ENCODE measurements at places on chromosomes 5 and 9.

DNA sequence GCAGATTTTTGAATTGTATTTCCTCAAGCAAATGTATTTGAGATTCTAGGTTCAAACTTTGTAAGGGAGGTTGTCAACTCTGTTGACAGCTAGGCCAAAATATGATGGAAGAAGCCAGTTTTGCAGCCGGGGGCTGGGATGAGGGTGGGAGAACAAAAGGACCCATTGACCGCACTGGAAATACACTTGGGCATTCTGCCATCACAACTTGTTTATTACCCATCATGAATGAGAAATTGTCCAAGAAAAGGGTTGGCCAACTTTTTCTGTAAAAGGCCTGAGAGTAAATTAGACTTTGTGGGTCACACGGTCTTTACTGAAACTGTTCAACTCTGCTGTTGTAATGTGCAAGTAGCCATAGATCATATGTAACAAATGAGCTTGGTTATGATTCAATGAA, 221.3 kb upstream of the KLF9 start:
- DNase-seq = no peak

GRCh38 chr5:74772359-74772758, 5.3 kb downstream of the NSA2 start:
- DNase-seq = no peak

GRCh38 chr9:91298311-91298710, 63.4 kb downstream of the AUH start:
- DNase-seq = no peak

- no peak for DNase-seq
Observed at GRCh38 chr9:70425192-70425591, 10.7 kb upstream of the KLF9 start.

- DNase-seq = no peak
Observed at GRCh38 chr5:93794954-93795353, 53.6 kb upstream of the POU5F2 start.

- no peak for DNase-seq
Observed at GRCh38 chr5:152369298-152369697, 35.8 kb downstream of the NMUR2 start.

GRCh38 chr5:124477577-124477976, 268.9 kb downstream of the ZNF608 start:
- DNase-seq = no peak

GRCh38 chr5:146940295-146940694, 61.7 kb upstream of the PPP2R2B start:
- no peak for DNase-seq

- DNase-seq = no peak
Observed at GRCh38 chr5:354581-355378, 33.3 kb downstream of the AHRR start.

GRCh38 chr9:136881691-136882108, 4.6 kb upstream of the TRAF2 start:
- DNase-seq = no peak

GRCh38 chr9:32839013-32839885, 55.9 kb downstream of the TMEM215 start:
- no peak for DNase-seq

GRCh38 chr9:10366171-10366779, 246.5 kb downstream of the PTPRD start:
- DNase-seq = no peak

GRCh38 chr5:142984525-142984924, 214.3 kb downstream of the ARHGAP26 start:
- no peak for DNase-seq

DNA sequence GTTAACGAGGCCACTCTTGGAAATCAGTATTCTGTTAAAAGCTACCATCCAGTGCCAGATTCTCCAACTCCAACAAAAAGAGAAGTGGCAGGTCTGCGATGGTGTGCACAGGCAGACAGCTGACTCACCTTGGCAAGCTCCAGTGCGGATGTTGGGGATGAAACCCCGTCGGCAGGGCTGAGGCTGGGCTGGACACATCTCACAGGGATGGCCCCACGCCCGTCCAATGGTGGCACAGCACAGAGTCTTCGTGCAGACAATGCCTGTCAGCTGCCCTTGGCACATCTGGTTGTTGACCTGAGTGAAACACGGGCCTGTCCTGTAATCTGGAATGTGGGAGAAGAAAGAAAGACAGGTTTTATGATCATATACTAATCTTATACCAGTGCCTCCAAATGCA, 73.4 kb downstream of the FBN2 start:
- no peak for DNase-seq

GRCh38 chr9:73689051-73689870, 537.6 kb downstream of the ANXA1 start:
- no peak for DNase-seq

GRCh38 chr9:108780942-108781734, 74.6 kb downstream of the ACTL7B start:
- DNase-seq = no peak

GRCh38 chr5:129905473-129906176, 1.4 kb downstream of the CHSY3 start:
- DNase-seq = no peak

DNA sequence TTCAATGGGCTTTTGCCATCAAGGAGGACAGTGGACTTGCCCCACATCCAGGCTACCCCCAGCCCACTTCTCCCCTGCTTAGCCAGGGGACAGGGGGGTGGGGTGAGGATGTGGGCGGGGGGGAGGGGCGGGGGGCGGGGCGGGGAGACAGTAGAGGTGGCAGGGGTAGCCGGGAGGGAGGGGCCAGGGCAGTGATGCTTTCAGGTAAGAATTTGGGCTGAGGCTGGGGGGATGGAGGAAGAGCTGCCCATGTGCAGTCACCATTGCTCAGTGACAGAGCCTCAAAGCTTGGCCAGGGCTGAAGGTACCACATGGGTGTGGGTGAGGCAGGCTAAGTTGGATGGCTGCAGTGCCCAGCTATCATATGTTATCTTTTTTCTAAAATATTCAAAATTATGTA, 40.7 kb upstream of the HNRNPA0 start:
- no peak for DNase-seq

DNA sequence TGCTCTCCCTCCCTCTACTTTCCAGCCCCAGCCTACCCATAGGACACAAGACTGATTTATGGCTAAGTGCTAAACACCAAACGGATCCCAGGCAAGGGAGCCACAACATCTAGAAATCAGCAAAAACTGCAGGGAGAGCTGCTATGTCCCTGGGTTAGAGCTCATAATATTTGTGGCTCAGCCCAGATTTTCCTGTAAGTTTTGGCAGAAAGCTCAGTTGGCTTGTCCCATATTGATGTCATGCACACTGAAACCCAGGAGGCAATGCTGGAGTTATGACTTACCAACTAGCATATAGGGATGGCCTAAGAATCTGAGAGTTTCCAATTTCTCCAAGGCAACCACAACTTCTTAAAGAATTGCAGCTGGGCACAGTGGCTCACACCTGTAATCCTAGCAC, 44.7 kb upstream of the MYOT start:
- DNase-seq = no peak

- DNase-seq = no peak
Observed at GRCh38 chr5:142626099-142626498, 59.8 kb downstream of the FGF1 start.

GRCh38 chr9:5364294-5365024, 24.8 kb upstream of the RLN1 start:
- DNase-seq = no peak

DNA sequence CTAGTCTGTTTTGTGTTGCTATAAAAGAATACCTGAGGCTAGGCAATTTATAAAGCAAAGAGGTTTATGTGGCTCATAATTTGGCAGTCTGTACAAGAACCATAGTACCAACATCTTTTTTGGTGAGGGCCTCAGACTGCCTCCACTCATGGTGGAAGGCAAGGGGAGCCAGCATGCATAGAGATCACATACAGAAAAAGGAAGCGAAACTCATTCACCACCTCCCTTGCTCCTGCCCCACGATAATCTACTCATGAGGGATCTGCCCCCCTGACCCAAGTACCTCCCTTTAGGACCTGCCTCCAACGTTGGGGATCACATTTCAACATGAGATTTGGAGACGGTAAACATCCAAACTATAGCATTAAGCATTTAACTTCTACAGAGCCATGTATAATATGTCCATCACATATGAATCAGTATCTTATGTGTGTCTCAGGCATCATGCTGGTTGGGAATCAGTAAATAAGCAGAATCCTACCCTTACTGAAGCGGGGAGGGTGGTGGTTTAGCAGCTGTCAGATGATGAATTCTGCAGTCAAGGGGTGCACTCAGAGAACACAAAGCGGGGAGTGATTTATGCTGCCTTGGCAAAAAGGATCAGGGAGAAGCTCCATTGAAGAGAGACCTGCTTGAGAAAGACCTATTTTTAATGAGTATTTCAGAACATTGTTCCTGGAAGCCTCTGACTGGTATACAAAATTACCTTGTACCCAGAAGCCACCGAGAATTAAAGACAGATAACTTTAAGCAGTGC, 34.8 kb downstream of the HMGXB3 start:
- no peak for DNase-seq

- no peak for DNase-seq
Observed at GRCh38 chr5:5456858-5457257, 34.4 kb downstream of the ICE1 start.

- DNase-seq = peak; percentile 96
Observed at GRCh38 chr9:127187231-127187956, 65.0 kb upstream of the ANGPTL2 start.

GRCh38 chr9:94002316-94003140, 47.4 kb upstream of the BARX1 start:
- DNase-seq = no peak

DNA sequence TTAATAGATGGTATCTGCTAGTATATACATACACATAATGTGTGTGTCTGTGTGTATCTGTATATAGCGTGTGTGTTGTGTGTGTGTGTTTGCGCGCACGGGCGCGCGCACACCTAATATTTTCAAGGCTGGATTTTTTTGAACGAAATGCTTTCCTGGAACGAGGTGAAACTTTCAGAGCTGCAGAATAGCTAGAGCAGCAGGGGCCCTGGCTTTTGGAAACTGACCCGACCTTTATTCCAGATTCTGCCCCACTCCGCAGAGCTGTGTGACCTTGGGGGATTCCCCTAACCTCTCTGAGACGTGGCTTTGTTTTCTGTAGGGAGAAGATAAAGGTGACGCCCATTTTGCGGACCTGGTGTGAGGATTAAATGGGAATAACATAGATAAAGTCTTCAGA, 757 bp downstream of the FXN start:
- no peak for DNase-seq

DNA sequence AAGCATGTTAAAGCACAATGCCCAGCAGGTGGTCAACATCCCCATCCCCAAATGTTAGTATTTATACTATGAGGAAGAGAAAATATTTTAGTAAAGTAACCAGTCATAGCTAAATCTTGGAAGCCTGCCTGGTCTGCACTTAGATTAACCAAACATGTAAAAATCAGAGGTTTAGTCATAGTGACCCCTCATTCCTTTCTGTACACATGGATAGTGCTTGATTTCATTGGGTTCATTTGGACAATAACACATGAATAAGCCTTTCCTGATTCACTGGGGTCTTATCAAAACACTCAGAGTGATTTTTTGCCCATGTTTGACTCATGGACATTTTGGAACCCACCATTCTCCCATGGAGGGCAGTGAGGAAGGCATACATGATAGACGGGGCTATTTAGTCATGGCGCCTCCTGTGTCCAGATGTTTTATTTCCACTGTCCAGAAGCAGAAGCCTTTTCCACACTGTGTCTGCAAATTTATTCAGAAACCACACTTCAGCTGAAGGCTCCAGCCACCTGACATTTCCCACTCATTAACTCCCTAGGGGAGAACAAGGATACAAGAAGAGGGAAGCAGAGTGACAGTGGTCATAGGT, 32.5 kb downstream of the OR1J1 start:
- peak; percentile 90 for DNase-seq

DNA sequence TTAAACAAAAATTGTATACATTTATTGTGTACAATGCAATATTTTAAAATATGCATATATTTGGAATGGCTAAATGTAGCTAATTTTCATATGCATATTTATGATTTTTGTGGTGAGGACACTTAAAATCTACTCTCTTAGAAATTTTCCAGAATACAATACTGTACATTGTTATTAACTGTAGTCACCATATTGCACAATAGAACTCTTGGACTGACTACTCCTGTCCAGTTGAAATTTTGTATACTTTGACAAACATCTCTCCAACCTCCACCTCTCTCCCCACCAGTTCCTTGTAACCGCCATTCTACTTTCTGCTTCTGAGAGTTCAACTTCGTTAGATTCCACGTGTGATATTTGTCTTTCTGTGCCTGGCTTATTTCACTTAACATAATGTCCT, 49.2 kb upstream of the TAF11L2 start:
- no peak for DNase-seq

DNA sequence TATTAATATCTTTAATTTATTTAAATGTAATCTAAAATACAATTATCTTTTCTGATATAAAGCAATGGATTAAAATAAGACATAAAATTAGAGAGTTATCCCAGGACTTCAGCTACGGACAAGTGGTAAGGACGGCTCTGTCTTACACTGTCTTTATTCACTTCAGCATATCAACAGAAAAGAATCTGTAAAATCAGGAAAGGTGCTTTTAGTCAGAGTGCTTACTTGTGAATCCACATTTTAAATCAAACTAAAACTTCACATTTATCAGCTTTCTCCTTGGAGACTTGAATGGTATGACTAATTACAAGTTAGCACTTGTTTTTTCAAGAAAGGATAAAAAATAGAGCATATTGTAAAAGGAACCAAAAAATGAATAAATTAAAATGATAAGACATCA, 39.3 kb downstream of the ST8SIA4 start:
- no peak for DNase-seq

DNA sequence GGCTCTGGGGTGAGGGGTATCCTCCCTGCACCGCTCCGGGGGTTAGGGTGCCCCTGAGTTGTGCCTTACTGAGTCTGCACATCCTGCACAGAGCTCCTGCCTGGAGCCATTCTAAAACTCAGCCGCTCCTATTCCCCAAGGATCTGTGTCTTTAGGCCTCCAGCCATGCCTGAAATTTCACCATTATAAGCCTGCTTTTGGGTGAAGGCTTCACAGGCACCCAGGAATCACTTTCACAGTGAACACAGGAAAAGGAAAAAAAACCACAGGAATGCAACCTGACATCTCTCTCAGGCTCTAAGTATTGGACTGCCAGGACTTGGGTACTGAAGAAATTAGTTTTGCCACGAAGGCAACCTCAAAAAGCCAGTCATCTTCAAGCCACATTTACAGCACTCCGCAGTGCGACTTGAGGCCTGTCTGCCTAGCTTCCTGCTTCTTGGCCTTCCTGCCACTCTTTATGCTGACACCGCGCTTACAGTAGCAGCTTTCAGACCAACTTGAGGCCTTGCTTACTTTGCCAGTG, 30.9 kb downstream of the GALNT10 start:
- peak; percentile 74 for DNase-seq

DNA sequence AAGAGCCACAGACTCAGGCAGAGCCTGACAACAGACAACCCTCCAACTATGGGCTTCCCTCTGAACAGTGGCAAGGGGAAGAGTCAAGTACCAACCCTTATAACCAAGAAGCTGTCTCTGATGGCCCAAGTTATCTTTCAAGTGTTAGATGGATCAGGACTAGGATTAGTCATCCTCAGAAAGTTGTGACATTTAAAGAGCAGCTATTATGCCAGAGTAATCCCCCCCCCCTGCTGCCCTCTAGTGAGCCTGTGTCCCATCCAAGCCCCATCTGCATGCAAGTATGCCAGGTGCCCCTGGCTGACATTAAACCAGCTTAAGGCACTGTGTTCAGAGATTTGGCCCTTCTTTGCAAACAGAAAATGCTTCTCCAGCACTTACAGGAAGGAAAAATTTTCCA, 16.8 kb upstream of the SPATA31D1 start:
- no peak for DNase-seq

- no peak for DNase-seq
Observed at GRCh38 chr5:154576429-154576806, 98.4 kb upstream of the HAND1 start.

All from BJ (cell line).